OCI-LY7 (cell line): ENCODE measurements at places on chromosomes 7 and 10. TPM values are rescaled to one million over a fixed set of nuclear protein-coding genes. Genes with fewer than 3 reads are reported as not detected.

DNA sequence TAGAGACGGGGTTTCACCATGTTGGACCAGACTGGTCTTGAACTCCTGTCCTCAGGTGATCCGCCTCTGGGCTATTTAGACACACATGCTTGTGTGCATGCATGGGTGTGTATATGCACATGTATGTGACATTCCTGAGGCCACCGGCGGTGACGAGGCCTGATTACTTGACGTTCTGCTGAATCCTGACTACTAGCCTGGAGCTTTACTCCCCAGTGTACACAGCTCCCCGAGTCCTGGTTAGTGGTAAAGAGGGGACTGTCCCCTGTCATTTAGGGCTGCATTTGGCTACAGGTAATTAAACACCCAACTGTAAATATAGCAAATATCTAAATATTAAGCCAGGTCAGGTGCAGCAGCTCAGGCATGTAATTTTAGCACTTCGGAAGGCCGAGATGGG is 14.2 kb downstream of the GTF2IRD1 start:
- no peak for DNase-seq

DNA sequence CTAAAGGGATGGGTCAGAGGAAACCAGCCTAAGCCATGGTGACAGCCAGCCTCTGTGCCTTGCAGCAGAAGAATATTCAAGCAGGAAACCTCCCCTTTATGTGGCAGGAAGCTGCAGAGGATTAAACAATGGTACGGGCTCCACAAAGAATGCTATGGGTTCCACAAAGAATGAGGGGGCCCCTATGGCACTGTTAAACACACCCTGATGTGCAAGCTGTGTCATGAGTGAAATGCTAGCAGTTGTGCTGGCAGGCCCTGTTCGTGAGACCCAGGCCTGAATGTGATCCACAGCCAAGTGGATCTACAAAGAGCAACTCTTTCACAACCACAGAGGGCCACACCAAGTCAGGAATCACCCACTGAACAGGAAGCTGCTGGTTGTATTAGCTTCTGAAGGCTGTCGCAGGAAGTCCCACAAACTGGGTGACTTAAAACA is 68.9 kb downstream of the MYOF start:
- DNase-seq, result no peak

DNA sequence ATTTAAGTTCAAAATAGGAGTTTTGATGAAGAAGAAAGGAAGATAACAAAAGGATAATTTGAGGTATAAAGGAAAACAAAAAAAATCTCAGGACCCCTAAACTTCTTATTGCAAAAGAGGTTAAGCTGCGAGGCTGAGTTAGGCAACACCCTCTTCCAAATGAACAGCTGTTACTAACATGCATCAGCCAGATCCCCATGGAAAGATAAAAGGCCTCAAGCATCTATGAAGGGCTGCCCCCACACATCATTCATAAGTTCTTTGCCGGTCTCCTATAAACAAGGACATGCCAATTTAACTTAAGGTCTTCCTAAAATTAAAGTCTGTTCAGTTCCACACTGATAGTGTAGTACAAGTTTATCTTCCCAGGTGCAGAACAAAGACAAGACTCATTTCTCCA is 75.8 kb upstream of the IMMP2L start:
- DNase-seq, result no peak

DNA sequence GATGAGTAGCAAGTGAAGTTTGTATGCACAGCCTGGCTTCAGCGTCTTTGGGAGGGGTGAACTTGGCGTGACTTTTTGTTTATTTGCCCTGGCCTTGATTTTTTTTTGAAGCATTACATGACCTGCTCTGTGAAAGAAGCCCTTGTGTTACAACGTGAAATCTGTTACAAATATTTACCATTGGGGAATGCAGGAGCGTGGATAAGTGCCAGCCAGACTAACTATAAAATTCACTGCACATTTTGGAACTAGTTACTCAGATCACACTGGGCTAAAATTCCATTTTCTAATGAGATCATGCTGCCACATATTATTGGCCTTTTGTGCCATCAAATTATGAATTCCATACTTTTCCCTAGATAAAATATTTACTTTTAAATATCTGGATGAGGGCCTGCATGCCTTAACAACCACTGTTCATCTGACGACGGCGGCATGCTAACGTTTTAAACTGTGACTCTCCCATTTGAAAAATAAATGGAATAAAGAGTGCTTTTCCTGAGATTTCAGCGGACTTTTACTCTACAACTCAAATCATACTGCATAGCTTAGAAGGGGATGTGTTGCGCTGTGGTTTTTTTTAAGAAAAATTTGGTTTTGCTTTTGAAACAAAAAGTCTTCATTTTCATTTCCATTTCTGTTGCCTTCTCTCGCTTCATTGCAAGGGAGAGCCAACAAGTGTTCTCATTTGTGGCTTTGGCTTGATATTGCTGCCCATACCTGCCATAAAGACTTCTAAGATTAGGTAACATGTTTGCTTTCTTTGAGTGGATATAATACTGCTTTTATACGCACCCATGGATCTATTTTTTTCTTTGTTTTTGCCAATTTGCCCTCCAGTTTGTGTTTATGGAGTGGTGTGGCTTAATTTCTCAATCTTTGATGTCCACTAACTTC is 352.2 kb downstream of the TFEC start:
- no peak for DNase-seq

DNA sequence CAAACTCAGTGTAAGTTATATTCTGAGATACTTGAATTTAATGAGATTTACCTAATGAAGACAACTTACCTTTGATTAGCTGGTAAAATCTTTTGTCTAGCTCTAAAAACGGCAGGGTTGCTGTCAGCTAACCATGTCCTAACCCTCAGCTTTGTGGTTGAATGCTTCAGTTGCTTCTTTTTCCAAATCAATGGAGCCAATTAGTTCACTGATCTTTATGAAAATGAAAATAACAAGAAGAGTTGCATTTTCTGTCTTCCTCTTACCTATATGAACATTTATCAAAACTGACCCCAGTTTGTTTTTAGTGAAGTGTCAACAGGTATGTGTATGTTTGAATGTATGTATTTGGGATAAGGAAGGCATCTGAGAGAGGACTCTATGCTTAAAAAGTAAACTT is 253.1 kb upstream of the MTPN start:
- no peak for DNase-seq

- DNase-seq, result no peak
Observed at GRCh38 chr10:30630571-30630970, 1.0 kb upstream of the LYZL2 start.

DNA sequence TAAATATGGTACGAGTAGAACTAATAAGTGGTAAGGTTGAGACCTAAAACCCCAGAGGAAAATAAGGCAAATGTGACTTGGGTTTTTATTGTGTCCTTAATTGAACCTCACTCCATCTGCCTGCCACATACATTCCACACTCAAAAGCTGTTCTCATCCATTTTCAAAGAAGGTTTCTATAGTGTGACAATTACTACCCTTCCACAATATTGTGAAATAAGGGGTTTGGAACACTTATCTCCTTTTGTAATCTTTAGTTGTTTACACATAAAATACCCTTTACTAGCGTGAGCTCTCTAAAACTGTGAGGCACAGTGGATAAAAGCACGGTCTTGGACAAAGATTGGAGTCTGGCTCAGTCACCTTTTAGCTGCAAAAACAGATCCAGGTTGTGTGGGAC is 166.6 kb downstream of the THSD7A start:
- DNase-seq, result no peak

Gene ZPBP
- not detected in 2 replicates for total RNA-seq

Gene TMEM213
- not detected in 2 replicates for total RNA-seq

DNA sequence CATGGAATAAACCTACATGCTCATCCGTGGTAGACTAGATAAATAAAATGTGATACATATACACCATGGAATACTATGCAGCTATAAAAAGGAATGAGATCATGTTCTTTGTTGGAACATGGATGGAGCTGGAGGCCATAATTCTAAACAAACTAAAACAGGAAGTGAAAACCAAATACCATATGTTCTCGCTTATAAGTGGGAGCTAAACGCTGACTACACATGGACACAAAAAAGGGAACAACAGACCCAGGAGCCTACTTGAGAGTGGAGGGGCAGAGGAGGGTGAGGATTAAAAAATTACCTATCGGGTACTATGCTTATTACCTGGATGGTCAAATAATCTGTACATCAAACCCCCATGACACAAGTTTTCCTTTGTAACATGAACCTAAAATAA is 68.7 kb upstream of the SEC61G start:
- DNase-seq, result no peak

DNA sequence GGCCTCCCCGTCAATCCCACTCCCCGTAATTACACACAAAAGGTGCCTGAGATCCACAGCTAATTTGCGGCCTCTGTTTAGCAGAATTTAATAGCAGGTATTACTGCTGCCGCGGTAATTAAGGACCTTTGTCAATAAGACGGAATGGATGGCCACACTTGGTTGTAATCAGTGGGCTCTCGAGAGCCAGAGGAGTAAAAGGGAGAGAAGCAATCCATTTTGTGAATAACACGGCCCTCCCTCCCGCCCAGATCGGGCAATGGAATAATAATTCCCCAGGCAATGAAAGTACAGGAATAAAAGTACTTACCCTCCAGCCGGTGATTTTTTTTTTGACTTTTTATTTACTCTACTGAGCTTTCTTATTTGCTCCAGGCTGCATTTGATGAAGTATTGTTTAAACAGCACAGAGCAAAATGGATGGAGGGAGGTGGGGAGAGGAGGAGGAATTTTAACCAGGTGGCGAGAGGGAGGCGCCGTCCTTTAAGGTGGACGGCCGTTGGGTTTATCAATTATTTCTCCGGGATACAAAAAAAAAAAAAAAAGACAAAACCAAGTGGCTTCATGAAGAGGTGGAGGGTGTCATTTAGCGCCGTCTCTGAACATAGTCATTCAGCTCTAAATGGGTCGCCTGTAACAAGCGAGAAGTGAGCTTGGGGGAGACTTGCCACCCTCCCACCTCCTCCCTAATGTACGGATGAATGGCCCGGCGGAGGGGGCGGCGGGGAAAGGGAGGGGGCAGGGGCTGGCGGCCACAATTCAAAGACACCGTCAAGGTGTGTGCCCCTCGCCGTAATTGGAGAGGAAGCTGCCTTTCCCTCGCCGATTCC is 120.3 kb downstream of the BUB3 start:
- no peak for DNase-seq

Gene PAX4
- not detected in 2 replicates for total RNA-seq

Gene CALHM3
- not detected in 2 replicates for total RNA-seq

- DNase-seq, result peak; percentile 21
Observed at GRCh38 chr7:142301299-142301698, 43.4 kb upstream of the PRSS58 start.

GRCh38 chr7:128030654-128031611 is at the start of gene LRRC4:
Gene LRRC4, minus strand, starts transcription at chr7:128031437. Its CDS starts 797 bp downstream, at chr7:128030640.
- DNase-seq, result peak; percentile 30

DNA sequence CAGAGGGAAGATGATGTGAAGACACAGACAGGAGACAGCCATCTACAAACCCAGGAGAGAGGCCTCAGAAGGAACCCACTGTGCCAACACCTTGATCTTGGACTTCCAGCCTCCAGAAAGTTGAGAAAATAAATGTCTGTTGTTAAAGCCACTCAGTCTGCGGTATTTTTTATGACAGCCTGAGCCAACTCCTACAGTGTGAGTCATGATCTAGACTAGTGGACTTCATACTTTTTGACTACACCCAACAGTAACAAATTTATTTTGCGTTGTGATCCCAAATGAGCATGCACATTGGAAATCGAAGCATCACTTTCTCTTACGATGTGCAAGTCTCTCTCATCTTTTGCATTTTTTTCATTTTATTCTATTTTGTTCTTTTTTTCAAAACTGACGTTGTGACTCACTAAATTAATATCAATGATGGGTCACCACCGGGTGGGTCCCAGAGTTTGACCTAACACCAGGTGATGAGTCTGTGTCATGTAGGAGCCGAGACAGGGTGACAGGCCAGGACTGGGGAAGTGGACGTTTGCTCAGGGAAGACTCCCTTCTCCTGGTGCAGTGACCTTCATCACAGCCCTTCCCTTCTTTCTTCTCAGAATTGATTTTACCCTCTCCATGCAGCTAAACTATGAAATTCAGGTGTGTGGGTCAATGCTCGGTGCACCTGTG is 28.9 kb downstream of the PHYH start:
- no peak for DNase-seq

- DNase-seq, result no peak
Observed at GRCh38 chr10:27998954-27999275, at the start of gene ODAD2. Gene ODAD2, minus strand, starts transcription at chr10:27999079. Its CDS starts 3,937 bp downstream, at chr10:27995142.

DNA sequence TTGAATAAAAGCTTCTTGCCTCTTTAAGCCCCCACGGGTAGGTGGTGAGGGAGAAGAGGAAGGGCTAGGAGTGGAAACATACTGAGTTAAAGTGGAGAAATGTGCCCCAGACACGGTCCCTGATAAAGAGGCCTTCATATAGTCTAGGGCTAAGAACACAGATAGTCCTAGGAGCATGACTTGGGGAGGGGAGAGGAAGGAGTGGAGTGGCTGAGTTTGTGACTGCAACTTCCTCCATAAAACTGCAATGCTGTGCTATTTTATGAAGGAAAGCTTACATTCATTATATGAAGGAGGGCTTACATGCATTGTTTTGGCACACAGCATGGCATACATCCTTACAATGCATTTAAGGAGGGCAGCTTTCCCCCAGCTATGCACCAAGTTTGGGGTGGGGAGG is 1129.4 kb upstream of the LRRTM3 start:
- DNase-seq, result no peak

Gene VWA2
- not detected in 2 replicates for total RNA-seq

GRCh38 chr10:34323192-34323591 is 491.9 kb downstream of the PARD3 start:
- no peak for DNase-seq

DNA sequence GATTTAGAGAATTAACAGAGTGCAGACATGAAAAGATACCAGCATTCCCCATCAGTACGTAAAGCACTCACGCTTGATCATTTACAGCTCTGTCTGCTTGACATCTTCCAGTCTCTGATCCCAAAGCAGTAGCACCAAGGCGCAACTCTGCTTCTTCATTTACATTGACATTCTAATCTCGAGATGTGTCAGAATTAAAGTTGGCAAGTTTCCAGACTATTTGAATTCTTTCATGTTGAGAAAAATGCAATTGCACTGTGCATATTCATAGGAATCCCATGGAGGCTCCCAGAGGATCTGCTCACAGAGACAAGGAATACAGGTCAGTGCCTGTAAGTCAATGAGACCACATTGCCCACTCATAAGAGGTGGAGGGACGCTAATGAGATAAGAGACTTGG is 183.9 kb downstream of the LRRN3 start:
- no peak for DNase-seq

GRCh38 chr10:87866412-87866974 is 3.1 kb downstream of the PTEN start:
- no peak for DNase-seq

GRCh38 chr7:31335161-31335856 is 5.2 kb downstream of the NEUROD6 start:
- DNase-seq, result no peak

DNA sequence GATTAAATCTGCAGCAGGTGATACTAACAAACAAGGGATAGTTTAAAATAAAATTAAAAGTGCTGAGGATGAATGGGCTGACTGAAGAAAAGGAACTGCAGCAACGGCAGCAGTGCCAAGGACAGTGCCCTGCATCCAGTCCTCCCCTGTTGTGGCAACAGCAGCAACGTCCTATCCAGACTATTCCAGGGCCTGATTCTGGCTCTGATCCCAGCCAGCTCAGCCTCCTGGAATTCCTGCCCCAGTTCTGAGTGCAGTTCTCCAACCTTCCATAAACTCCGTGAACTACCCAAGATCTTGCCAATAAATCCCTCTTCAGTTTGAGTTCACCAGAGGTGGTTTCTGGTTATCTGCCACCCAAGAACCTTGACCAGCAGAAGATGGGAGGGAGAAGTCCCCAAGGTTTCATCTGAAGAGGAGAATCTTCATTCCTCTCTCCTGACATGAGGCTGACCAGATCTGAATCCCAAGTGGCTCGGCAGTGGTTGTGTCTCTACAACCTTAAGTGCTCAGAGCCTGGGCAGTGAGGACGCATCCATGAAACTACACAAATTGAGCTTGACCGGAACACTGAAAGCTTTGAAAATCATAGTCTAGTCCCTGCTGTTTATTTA is 115.8 kb downstream of the SORBS1 start:
- no peak for DNase-seq

Gene CALY
- not detected in 2 replicates for total RNA-seq

Gene SLC39A12
- total RNA-seq, result not detected in 2 replicates
